ENCODE measurements at places on chromosomes 1 and 21.

DNA sequence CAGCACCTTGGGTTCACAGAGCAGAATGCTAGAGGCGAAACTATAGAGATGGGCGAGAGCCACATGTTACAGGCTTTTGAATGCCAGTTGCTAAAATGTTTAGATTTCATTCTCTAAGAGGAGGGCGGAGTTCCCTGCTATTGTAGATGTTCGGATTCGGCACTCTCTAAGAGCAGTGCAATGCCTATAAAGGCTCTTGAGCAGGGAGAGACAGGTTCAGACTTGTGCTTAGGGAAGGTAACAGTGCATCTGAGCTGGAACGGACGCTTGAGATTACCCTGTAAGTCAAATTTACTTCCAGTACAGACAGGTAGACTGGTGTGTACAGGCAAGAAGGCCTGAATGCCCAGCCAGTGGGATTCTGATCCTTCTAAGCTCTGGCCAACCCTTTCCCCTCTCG is 15.3 kb downstream of the LURAP1 start:
- DNase-seq = no peak

DNA sequence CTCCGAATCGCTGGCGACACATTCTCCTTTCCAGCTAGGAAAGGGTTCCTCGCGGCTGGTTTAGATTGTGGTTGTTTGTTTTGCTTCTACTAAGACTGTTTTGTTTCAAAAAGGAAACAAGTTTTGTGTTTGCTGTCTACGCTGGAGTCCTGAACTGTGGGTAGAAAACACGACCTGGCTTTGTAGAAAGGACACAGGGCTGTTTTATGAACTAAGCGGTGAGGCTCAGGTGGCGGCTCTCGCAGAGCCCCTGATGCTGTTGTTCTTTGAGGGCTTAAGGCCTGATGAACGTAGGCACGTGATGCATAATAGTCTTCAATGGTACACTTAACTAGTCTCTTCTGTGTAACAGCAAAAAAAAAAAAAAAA is 27.0 kb upstream of the FHAD1 start:
- no peak for DNase-seq

GRCh38 chr21:42493109-42494060 is 2.6 kb downstream of the RSPH1 start:
- DNase-seq = no peak

- no peak for DNase-seq
Measured at GRCh38 chr1:45585496-45586075, 1.7 kb downstream of the NASP start.

GRCh38 chr1:88943241-88943640 is 49.2 kb downstream of the KYAT3 start:
- no peak for DNase-seq

Measured in NCI-H446 (cell line).